Stimulated activated CD4-positive, alpha-beta T cell treated with anti-CD3 and anti-CD28 coated beads, Interleukin-12 subunit alpha, Interleukin-12 subunit beta, amount 100 ng/mL, for 24 hours (primary cell): ENCODE measurements at places on chromosomes 5 and 9.

DNA sequence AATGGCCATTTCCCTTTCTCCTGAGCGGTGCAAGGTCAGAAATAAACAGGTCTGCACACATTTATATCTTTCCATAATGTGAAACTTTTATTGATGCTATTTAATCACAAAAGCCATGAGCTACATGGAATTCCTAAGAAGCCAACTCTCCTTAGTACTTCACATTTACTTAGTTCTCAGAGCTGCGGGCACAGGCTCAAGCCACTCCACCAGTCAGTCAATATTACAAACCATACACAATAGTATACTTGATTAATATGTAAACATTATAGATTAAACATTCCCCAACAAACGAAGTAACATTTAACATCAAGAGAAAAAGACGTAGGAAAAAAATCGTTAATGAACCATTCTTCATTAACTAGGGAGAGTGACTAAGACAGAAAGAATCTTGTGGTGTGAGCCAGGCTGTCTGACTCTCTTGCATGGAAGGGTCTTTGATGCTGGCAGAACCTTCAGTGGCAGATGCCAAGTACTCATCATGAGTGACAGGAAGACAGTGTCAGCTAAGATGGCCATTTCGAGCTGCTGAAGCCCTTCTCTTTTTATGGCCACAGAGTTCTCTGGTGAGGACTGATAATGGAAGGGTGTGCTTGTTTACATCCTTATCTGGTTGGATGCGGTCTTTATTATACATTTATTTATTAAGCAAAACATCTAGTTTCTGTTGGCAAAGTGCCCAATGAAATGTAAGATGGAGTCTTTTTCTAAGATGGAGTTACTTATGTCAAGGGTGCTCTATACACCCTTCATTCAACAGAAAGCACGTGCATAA lies 115.5 kb upstream of the TUT7 start:
- no peak for DNase-seq

DNA sequence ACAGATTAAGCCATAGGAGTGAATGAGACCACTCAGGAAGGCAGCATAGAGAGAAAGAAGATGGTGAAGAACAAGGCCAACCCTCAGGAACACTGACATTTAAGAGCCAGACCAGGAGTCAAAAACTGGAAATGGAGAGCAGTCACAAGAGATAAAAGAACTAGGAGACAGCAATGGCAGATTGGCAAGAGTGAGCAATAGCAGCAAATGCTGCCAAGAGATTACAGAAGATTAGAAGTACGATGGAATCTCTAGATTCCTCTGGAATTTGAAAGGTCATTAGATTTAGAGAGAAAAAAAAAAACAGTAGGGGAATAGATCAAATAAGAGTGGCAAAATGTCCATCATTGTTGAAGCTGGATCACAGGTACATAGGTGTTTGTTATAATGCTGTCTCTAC lies 73.4 kb upstream of the SLC44A1 start:
- no peak for DNase-seq

DNA sequence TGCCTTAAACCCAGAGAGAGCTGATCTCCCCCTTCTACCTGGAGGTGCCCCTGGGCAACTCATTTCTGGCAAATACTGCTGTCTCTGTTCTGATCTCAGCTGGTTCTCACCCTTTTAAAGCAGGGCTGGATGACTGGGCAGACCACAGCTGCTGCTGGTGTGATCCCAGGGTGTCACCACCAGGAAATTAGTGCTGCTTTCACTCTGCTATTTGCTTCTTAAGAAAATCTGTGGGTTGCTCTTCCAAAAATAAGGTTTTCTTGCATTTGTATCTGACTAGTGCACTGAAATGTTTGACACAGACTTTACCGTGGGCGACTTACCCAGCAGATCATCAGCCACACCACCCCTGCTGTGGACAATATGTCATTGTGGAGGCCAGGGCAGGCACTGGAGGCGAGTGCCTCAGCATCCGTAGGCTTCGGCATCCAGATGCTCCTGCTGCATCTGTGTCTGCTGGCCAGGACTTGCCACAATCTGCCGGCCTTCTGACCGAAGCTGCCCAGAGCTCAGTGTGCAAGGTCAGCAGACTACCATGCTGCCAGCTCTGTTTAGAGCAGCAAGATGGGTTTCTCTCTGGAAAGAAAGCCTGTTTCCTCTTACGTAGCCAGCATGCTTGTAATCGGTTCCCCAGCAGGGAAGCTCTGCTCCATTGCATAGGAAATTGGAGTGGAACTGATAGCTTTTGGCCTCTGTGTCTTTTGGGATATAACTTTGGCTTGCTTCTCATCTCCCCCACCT lies 13.6 kb downstream of the ARHGAP26 start:
- DNase-seq, result no peak

- no peak for DNase-seq
Observed at GRCh38 chr5:114504560-114504959, 142.7 kb downstream of the KCNN2 start.

GRCh38 chr9:110187126-110187525 lies 20.8 kb downstream of the C9orf152 start:
- no peak for DNase-seq

GRCh38 chr9:93955111-93955980 lies at the start of gene BARX1:
Gene BARX1 (minus strand): TSS chr9:93955355. CDS start chr9:93955146, 209 bp downstream.
- no peak for DNase-seq

DNA sequence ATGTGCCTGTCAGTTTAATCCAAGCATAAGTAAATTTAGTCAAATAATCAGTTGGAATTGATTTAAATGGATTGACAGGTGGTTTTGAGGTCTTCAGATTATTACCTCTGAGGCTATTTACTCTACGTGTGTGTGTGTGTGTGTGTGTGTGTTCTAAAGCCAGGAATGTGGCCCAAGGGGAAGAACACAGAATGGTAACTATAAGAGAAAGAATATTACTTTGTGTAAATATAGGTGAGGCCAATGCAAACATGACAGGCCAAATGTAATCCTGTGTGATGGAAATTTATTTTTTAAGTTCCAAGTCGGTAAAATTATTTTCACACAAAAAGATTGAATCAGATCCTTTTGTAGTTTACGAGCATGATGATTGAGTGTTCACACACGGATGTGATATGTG lies 390.0 kb downstream of the PLK2 start:
- no peak for DNase-seq

GRCh38 chr5:11040345-11040744 lies 279.3 kb upstream of the DAP start:
- no peak for DNase-seq

DNA sequence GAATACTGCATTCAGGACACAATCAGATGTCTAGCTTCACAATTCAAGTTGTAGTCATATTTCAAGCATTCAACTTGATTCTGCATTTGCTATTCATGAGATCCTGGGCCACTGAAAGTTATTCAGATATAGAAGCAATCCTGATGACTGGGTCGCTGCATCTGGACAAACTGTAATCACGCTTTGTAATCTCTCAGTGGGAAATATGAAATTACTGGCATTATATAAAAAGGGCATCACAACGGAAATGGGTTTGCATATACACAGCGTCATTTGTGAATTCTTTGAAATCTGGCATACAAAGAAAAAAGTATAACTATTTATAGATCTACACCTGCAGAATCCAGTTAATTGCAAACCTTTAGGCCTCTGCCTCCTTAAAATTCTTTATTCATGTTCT lies 102.2 kb downstream of the PARP8 start:
- DNase-seq, result no peak

DNA sequence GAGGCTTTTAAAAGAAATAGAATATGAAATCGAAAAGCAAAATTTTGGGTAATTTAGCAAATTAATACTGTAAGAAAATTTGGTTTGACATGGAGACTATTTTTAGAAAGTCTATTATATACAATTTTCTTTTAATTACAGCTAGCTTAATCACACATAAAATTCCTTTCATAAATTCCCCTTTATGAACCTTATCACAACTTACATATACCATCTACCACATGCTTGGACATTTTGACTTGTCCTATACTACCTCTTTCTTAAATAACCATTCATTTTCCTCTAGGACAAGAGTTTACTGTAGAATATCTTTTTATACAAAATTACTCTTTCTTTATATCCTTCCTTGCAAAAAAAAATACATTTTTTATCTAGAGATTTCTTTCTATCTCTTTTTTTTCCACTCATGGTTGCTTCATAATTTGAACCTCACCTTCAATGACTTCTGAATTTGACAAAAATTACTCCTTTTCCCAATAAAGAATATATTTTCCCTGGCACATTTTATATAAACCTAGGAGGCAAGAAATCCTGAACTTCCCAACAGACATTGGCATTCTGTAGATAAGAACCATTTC lies 34.0 kb upstream of the SYK start:
- DNase-seq, result no peak

DNA sequence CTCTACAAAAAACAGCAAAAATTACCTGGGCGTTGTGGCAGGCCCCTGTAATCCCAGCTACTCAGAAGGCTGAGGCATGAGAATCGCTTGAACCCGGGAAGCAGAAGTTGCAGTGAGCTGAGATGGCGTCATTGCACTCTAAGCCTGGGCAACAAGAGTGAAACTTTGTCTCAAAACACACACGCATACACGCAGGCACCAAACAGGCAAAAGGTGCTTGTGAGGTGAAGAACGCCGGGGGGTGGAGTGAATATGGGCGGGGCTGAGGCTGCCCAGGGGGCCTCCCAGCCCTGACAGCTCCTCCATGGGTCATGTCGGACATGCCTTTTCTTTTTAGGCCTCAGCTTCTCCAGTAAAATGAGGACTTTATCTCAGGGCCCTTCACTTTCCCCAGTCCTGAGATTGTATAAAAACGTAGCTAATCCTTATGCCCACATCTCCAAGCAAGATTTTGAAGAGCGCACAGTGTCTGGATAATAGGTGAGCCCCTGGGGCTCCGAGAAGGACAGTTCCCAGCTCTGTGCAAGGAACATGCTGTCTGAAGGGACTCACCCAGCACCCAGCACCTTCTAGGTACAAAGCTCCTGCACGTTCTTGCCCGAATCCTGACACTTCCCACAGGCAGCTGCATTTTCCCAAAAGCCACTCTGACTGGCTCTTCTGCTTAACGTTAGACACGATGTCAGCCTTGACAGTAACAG lies 168.3 kb downstream of the COL23A1 start:
- no peak for DNase-seq

DNA sequence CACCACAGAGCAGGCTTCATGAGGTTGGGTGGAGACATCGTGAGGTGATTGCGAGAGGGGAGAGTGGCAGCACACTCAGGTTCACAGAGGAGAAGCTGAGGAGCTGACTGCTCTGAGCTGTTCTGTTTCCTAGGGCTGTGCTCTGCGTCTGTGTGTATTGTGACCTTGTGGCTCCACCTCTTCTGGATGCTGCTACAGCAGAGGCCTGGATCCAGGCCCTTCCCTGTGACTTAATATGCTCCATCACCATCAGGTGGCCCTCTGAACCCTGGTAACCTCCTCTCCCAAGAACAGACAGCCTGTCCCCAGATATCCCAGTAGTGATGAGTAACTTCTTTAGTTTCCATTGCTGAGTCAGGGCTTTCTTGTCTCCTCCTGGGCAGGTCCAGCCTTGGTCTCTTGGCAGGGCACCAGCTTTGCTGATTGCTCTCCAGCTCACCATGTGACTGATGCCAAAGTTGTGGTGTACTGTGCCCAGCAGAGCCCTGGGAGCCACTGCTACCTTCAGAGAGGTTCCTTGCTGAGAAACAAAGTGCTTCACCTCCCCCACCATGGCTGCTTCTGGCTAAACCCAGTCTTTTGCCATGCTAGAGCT lies 212.8 kb upstream of the CHD1 start:
- DNase-seq, result no peak

DNA sequence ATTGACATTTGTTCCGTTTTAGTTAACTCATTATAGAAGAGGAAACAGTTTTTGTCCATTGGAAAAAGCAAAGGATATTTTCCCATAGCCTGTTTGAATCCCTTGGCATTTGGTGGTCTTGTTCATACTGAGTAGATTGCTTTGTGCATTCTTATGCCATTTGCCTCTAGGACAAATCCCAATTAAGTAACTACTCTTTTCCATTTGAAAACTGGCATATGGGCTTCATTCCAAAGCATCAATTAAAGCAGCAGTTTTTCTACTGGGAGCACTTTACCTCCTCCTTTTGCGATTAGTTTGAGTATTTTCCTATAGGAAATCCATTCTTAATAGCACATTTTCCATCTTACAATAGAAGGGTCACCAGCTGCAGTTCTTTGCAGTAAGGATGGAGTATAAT lies 31.2 kb downstream of the GPR21 start:
- no peak for DNase-seq

GRCh38 chr9:26399556-26399955 lies 493.0 kb downstream of the CAAP1 start:
- DNase-seq, result no peak

GRCh38 chr5:151620461-151620840 lies 29.3 kb upstream of the FAT2 start:
- no peak for DNase-seq

DNA sequence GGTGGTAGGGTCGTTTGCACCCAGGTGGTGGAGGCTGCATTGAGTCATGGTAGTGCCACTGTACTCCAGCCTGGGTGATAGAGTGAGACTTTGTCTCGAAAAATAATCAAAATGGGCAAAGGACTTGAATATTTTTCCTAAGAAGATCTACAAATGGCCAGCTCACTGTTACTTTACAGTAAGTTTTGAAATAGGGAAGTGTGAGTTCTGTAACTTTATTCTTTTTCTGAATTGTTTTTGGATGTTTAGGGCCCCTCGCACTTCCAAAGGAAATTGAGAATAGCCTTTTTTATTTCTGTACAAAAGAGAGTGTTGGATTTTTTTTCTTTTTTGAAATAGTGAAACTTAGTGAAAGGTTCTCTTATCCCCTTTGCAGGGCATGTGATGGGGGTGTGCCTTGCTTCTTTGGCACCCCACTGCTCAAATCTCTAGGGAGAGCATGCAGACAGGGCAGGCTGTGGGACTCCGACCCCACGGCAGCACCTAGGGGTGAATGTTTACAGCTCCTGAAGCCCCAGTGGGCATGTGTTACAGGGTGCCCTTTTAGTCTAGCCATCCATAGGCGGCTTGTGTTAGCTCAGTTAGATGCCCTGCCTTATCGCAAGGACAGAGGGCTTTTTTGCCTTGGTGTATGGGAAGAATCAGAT lies 33.3 kb downstream of the GPBP1 start:
- no peak for DNase-seq

DNA sequence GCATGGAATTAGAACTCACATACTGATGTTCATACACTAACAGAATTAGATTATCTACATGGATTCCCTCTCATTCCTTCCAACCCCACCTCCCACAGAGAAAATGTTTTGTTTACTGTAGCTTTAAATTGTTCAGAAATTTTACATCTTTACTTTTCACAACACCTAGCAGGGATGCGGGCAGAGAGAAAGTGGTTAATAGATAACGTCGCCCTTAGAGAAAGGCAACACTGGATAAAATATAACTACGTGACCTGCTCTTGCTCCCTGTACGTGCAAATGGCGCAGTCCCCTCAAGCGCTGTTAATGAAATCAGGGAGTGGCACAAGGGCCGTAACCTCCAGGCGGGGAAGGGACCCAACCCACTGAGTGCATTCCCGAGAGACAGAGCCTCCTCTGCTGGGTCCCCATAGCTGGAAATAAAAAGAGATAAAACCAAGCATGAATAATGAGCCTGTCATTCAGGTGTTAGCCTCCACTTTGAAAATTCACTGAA lies 125.3 kb upstream of the DAPK1 start:
- no peak for DNase-seq

DNA sequence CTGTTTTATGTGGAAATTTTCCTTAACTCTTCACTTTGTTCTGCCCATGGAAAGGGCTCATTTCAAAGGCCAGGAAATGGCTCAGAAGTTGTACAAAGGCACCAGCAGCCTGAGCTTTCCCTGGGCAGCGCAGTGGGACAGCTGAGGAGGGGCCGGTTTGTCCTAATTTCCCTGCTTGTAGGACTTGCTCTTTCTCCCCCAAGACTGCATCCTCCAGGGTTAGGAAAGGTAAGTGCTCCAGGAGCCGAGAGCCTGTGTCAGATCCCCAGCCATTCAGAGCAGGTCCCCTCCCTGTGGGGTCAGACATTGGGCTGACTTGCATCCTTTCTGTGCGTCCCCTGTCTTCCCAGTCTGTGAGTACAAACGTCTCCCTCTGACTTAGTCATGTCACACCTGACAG lies 43.5 kb downstream of the AGXT2 start:
- no peak for DNase-seq
